ENCODE measurements at places on chromosomes 5 and 9. TPM values are rescaled to one million over a fixed set of nuclear protein-coding genes. Genes with fewer than 3 reads are reported as not detected.

The SPATA31E1 gene
- total RNA-seq = not detected

The FGF18 gene
- total RNA-seq = 3.9 TPM

The MAPKAP1 gene
- total RNA-seq = 66.8 TPM

The DPYSL3 gene
- total RNA-seq = 158 TPM

The ZER1 gene
- total RNA-seq = 56.1 TPM

The FAM240B gene
- not detected for total RNA-seq

The LRRC19 gene
- not detected for total RNA-seq

The RELL2 gene
- total RNA-seq = 0.82 TPM

The KIF2A gene
- 44.8 TPM for total RNA-seq

The GFI1B gene
- 0.51 TPM for total RNA-seq

The PTPN3 gene
- total RNA-seq = 5.9 TPM

The WDR38 gene
- total RNA-seq = not detected

The CNTNAP3 gene
- total RNA-seq = 18.9 TPM

The ISL1 gene
- 0.41 TPM for total RNA-seq

The PLAC8L1 gene
- not detected for total RNA-seq

The PKD2L2 gene
- 1.9 TPM for total RNA-seq

The PCDHGB6 gene
- 9.3 TPM for total RNA-seq

The NUTM2G gene
- not detected for total RNA-seq

The BHMT gene
- 0.21 TPM for total RNA-seq

The ELAVL2 gene
- 1.8 TPM for total RNA-seq

The RABEPK gene
- total RNA-seq = 11.7 TPM

The SCAMP1 gene
- 60.3 TPM for total RNA-seq

The ZFP2 gene
- 2.9 TPM for total RNA-seq

The TGFBI gene
- total RNA-seq = 376 TPM

The GRIN3A gene
- total RNA-seq = 0.21 TPM

The RETREG1 gene
- total RNA-seq = 160 TPM

The FGF10 gene
- 18.4 TPM for total RNA-seq

The IQGAP2 gene
- total RNA-seq = 32.8 TPM

The MPDZ gene
- total RNA-seq = 86.0 TPM

The C9orf153 gene
- total RNA-seq = not detected

The LRSAM1 gene
- total RNA-seq = 15.9 TPM

The SLC25A2 gene
- not detected for total RNA-seq

The CMBL gene
- 42.9 TPM for total RNA-seq

The PCDHB16 gene
- 4.1 TPM for total RNA-seq

The OGN gene
- total RNA-seq = 195 TPM

The SEMA5A gene
- total RNA-seq = 40.3 TPM

The SPATA31D4 gene
- not detected for total RNA-seq

The MARCOL gene
- total RNA-seq = not detected

The PCDHGC4 gene
- total RNA-seq = 7.9 TPM

The CD74 gene
- total RNA-seq = 75.4 TPM

The SPINK5 gene
- 31.5 TPM for total RNA-seq

The PCDHGC3 gene
- 104 TPM for total RNA-seq

The LURAP1L gene
- total RNA-seq = 7.2 TPM

The TAF11L5 gene
- total RNA-seq = not detected

The NSUN2 gene
- total RNA-seq = 43.8 TPM

The ARL14EPL gene
- total RNA-seq = not detected

The CRB2 gene
- total RNA-seq = 0.72 TPM

The THBS4 gene
- total RNA-seq = 789 TPM

The AMBP gene
- not detected for total RNA-seq

The EFNA5 gene
- total RNA-seq = 11.1 TPM

The CCDC69 gene
- 21.5 TPM for total RNA-seq

The CSF1R gene
- 21.6 TPM for total RNA-seq

The CDC20B gene
- not detected for total RNA-seq

The PCDHGB4 gene
- 5.9 TPM for total RNA-seq

The FIBCD1 gene
- not detected for total RNA-seq

The DMRT2 gene
- total RNA-seq = 19.1 TPM

Data from tongue (tissue), 3 donors.